Left colon (tissue), 2 donors: ENCODE measurements at places on chromosomes 16 and 17.

GRCh38 chr17:48570325-48571023 is 7.7 kb downstream of the HOXB4 start:
- peak; percentile 9 for DNase-seq

DNA sequence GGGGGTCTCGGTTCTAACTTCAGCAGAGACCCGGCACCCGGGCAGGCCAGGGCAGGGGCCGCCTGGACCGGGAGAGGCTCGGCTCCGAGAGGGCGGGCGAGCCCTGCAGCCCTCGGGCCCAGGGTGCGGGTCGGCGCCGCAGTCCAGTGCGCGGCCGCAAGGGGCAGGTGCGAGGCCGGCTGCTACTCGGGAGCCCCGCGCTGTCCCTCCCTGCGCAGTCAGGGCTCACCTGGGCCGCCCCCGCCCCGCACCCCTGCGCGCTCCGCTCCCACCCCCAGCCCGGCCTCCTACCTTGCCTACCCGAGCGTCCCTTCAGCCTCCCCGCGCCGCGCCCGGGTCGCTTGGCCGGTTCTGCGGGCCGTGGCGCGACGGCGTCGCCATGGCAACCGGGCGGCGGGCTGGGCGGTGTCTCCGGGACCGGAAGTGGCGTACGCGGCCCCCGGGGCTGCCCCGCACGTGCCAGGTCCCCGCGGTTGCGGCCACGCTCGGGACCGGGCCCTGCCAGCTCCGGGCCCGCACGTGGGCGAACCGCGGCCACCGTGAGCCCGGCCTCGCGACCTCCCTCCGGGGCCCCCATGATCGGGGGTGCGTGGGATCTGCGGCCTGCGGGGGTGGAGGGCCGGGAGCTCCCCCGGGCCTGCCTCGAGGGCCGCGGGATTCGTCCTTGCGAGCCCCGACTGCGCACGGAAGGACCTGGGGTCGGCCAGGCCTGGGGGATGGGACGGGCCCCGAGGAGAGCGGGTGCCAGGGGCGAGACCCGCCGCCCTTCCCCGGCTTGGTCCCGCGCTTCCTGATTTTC is at the start of gene CYB561:
TSS of gene CYB561 (minus strand) at position 353 of the 799 bp plus-strand sequence. CDS start 8,759 bp downstream, outside the sequence.
- peak; percentile 81 for DNase-seq

- DNase-seq, result no peak
Measured at GRCh38 chr16:76932541-76933211, 258.3 kb upstream of the MON1B start.

- peak; percentile 44 for DNase-seq
Measured at GRCh38 chr17:27569257-27569722, 61.7 kb upstream of the LGALS9 start.

- no peak for DNase-seq
Measured at GRCh38 chr17:4344926-4345325, 21.5 kb downstream of the UBE2G1 start.

DNA sequence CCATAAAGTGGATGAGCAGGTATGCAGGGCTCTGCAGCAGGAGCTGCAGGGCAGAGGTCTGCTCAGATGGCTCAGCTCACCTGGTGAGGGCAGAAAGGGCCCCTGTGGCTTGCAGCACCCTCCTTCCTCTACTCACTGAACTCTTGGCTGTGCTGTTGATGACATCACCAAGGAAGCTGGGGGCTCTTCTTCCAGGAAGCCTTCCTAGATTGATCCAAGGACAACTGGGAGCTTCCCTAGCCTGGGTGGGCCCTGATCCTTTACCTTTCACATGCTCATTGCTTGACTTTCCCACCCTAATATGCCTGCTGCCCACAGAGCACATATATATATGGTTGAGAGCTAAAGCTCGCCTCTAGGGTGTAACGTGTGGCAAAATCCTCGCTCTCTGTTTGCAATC is 2.5 kb downstream of the KIF19 start:
- DNase-seq, result no peak

DNA sequence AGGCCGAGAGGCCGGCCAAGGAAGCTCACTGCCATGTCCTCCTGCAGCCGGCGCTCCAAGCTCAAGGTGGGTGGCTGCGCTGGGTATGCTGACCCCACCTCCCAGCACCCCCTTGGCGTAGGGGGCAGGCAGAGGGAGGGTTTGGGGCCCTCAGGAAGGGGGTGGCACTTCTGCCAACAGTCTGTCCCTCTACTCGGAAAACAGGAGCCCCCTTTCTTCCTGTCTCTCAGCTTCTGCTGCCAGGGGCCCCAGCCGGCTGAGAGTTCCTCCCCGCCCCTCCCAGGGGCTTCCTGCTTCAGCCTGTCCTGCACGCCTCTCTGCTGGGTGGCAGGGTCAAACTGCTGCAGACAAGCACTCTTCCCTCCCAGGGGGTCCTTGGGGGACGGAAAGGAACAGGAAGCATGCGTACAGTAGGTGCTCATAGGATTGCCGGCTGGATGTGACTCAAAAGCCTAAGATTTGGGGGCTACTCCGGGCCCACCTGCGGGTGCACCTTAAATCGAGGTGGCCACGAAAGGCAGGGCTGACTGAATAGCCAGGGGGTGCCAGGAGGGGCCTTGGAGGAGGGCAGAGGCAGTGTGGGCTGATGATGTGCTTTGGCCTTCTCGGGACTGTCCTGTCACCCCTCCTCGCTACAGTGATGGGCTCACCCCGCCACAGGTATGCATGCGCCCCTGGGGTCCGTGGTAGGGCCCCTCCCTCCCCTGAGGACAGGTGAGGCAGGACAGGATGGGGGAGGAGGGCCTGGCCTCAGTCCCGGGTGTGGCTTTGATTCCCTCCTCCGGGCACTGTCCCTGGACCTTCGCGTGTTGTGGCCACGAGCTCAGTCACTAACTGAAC is 4.0 kb downstream of the CBX2 start:
- DNase-seq, result no peak

GRCh38 chr17:28018439-28019070 is 23.9 kb upstream of the NLK start:
- DNase-seq, result peak; percentile 9

DNA sequence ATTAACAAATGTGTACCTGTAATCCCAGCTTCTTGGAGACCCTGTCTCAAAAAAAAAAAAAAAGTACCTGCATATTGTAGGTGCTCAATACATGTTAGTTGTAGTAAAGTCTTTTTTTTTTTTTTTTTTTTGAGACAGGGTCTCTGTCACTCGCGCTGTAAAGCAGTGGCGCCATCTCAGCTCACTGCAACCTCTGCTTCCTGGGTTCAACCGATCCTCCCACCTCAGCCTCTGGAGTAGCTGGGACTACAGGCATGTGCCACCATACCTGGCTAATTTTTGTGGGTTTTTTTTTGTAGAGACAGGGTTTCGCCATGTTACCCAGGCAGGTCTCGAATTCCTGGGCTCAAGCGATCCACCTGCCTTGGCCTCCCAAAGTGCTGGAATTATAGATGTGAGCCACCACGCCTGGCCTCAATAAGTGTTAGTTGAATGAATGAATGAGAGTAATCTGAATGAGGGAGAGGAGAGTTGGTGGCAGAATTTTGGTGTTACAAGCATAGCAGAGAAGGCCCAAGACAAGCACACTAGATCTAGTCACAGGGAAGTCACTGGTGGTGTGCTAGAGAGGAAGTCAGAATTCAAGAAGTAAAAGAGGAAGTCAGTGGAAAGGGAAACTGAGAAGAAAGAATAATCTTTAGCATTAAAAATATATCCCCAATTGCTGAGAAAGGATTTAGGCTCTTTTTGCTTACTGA is 9.4 kb upstream of the MYL4 start:
- no peak for DNase-seq

GRCh38 chr17:69909389-69909788 is 165.6 kb upstream of the KCNJ16 start:
- no peak for DNase-seq

GRCh38 chr17:2990396-2990795 is 73.0 kb downstream of the OR1D5 start:
- no peak for DNase-seq

DNA sequence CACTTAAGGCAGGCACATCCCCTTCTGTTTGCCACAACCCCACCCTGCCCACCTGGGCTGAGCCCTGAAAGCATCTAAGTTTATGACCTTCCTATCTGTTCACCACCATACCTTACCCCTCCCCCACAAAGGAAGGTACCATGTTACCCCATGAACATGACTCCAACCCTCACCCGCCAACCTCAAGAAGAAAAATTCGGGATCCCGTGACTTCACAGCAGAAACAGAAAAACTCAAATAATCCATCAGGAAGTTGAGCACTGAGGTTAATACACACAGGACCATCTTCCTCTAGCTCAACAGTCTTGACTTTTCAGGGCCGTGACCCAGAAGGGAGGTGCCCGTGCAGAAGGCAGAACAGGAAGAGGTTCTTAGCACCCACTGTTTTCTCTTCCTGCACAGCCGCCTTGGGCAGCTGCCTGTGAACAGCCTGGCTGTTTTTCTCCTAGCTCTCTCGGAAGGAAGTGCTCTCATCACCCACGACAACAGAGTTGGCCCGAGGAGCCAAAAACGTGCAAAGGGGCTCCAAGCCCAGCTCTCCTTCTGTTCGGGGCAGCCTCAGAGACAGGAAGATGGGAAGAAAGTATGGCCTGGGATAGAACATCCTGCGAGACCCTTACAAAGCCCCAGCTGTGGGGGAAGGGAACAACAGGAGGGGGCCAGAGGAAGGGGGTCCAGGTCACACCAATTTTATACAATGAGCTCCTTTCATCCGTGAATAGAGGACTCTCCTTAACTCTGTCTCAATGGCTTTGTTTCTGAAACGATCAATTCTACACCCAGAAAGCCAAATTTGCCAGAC is 101.1 kb downstream of the XYLT1 start:
- DNase-seq, result peak; percentile 81

- DNase-seq, result no peak
Measured at GRCh38 chr16:75234856-75235696, 16.3 kb downstream of the CTRB1 start.

- peak; percentile 20 for DNase-seq
Measured at GRCh38 chr17:45430006-45430737, 2.5 kb downstream of the ARHGAP27 start.
